ENCODE measurements at places on chromosomes 1 and 21.

DNA sequence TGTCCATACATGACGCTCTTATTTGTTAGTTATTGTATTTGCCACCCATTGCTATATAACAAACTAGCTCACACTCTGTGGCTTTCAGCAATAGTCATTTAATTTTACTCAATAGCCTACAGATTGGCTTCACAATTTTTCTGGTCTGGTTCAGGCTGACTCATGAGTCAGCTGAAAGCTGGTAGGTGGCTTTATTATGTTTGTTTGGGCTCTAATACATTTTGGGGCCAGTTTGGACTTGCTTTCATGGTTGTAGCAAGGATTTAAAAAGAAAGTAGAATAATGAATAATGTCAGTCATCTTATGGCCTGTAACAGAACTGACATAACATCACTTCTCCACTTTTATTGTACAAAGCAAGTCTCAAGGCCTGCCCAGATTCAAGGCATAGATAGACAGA, 338.7 kb downstream of the LRRIQ3 start:
- DNase-seq = no peak

DNA sequence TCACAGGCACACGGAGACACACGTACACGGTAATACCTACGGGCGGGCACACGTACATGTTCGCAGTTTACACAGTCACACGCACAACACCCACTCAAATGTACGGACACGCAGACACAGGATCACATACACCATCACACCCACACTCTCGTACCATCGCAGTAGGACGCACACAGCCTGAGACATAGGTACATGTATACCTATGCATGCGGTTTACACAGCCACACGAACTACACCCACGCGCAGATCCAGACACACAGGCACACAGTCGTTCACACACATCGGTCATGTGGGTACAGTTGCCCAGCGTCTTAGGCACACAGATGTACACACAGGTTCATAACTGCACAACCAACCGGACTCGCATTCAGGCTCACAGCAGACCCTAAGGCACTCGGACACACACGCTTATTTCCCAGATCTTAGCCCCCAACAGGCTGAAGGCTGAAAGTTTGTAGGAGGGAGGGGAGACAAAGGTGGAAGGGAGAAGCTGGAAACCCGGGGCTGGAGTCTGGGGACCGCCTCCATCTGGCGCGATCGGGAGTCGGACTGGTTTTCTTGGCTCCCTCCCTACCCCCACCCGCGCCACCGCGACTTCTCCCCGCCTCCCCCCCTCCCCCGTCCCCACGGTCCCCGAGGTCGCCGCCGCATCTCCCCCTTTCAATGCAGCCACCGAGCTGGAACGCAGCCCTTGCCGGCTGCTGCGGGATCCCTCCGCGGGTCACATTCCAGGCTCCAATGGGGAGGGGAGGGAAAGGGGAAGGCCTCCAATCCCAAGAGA, 51.9 kb upstream of the SYNC start:
- DNase-seq = no peak

DNA sequence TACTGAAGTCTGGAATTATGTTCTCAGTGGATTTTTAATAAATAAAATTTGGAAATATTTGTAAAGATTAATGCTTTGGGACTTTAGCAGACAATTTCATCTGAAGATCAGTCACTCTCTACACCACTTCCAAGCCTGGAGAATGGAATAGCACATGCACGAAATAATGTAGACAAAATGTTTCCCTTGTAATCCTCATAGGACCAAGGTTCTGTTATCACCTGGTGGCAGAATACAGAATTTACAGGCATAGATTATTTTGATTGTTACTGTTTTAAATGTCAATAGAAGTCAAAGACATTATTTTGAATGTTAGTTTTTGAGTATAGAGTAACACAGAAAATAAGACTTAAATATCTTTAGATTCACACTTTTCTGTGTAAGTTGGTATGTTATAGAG, 9.1 kb upstream of the ELAVL4 start:
- no peak for DNase-seq

DNA sequence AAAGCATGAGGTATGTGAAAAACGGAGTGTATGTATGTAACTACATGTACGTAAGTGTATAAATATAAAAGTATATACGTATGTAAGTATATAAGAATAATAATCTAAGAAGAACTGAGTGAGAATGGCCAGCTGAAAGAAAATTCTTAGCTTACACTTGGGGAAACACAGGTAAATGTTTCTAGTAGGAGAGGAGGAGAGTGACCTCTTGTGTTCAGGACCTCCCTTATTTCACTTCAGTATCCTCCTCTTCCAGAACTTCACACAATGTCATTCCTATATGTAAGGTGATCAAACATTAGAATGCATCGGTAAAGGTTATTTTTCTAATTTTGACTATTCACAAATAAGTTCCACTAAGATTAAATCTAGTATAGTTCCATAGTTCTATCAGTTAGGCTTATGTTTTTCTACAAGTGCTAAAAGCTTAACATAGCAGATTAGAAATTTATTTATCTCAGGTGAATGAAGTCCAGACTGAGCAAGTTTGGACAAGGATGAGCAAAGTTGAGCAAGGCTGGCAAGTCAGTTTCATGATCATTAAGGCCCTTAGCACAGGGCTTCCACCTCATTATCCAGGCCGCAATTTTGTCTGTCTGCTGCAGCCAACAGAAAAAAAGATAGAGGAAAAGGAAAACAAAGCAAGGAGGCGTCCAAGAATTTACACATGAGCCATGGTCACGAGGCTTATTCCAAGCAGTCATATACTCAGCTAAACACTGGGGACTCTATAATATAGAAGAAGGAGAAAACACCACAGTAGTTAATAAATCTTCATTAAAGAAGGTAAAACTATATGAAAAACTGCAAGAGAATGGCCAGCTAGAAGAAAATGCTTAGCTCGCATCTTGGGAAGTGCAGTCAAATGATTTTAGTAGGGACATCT, 7.1 kb upstream of the MROH9 start:
- no peak for DNase-seq

DNA sequence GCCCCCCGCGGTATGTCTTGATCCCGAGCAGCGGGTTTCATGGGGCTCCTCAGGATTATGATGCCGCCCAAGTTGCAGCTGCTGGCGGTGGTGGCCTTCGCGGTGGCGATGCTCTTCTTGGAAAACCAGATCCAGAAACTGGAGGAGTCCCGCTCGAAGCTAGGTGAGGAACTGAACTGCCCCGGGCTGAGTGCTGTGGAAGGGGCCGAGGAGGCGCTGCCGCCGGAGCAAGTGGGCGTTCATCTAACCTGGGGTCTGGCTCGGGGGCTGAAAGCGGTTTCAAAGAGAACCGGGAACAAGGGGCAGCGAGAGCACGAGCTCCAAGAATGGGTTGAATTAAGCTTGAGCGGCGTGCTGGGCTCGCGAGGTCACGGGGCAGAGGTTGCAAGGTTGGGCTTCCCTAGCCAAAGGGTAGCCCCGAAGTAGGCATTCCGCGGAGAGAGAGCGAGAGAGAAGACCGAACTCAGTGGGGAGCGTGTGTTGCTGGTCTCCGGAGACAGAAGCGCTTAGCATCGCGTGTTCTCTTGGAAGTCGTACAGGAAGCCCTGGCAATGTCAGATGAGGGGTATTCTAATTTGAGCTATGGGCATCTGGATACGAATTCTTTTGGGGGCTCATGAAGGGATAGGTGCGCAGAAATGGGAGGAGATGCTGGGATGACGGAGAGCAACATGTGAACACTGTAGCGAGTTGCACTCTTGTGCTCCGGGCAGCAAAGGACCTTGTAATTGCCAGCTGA, 732 bp downstream of the HS2ST1 start:
- peak; percentile 26 for DNase-seq

- peak; percentile 72 for DNase-seq
Observed at GRCh38 chr1:58785442-58786058, 1.7 kb upstream of the JUN start.

DNA sequence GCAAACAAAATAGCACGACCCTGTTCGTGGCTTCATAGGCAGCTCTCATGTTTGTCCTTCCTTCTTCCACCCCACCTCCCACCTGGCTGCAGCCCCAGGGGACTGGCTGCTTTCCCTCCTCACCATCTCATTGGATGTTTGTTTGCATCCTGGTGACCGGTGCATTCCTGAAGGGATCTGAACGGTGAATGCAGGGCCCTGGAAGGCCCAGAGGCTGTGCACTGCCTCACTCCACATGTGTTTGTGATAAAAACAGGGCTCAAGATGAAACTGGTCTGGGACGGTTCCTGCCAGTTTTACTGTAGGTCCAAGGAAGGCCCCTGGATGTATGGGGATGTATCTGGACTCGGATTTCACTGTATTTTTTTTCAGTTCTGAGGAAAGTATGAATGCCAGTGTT, 42.8 kb downstream of the CNN3 start:
- DNase-seq = no peak

GRCh38 chr1:55965981-55966461, 613.3 kb downstream of the PLPP3 start:
- no peak for DNase-seq

DNA sequence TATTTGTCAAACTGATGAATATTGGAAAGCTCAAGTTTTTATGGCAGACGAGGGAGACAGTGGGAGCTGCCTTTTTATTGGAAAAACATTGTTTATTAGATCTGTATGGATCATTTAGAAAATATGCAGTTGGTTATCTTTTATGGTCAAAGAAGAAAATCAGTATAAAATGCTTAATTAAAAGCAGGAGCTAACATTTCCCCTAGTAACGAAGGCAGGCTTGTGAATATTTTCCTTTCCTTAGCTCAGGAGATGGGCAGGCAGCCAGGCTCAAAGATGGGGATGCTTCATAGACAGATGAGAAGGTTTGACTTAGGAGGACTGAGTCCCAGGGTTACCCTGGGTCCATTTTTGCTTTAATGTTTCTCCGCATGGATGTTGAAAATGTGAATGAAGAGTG, 26.0 kb downstream of the ROR1 start:
- peak; percentile 38 for DNase-seq

- no peak for DNase-seq
Observed at GRCh38 chr1:53693339-53693738, 45.6 kb downstream of the GLIS1 start.

All from NCI-H446 (cell line).